ENCODE measurements at places on chromosomes 1 and 21.
A peak's percentile ranks its signal among the peaks of the same experiment; 100 is the strongest.

- DNase-seq: peak; percentile 94
Measured at GRCh38 chr1:205371871-205372660, 15.3 kb upstream of the KLHDC8A start.

DNA sequence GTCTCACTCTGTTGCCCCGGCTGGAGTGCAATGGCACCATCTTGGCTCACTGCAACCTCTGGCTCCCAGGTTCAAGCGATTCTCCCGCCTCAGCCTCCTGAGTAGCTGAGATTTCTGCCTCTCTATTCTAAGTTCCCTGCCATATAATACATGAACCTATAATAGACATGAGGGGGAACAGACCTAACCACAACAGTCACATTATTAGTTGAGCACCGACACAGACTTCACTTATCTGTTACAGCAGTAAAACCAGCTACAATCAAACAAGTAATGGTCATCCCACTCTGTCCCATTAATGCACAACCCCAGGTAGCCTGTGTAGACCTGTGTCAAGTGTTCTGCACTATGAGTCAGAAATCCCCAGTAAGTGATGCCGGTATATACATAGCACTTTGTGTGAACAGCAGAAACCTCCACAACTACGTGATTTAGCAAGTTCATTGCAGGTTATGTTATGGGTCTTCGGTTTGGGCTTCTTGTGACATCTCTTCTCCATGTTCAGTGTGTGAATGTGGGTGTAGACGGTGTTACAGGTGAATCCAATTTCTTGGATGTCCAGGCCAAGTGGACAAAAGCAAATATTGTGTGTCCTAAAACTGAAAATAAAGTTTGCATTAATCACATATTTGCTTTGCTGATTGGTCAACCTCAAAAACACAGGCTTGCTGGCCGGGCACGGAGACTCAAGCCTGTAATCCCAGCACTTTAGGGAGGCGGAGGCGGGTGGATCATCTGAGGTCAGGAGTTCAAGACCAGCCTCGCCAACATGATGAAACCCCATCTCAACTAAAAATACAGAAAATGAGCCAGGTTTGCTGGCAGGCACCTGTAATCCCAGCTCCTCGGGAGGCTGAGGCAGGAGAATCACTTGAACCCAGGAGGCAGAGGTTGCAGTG lies 3.6 kb downstream of the MMACHC start:
- no peak for DNase-seq

GRCh38 chr1:183318433-183318832 lies 99.7 kb downstream of the NMNAT2 start:
- DNase-seq: peak; percentile 92

DNA sequence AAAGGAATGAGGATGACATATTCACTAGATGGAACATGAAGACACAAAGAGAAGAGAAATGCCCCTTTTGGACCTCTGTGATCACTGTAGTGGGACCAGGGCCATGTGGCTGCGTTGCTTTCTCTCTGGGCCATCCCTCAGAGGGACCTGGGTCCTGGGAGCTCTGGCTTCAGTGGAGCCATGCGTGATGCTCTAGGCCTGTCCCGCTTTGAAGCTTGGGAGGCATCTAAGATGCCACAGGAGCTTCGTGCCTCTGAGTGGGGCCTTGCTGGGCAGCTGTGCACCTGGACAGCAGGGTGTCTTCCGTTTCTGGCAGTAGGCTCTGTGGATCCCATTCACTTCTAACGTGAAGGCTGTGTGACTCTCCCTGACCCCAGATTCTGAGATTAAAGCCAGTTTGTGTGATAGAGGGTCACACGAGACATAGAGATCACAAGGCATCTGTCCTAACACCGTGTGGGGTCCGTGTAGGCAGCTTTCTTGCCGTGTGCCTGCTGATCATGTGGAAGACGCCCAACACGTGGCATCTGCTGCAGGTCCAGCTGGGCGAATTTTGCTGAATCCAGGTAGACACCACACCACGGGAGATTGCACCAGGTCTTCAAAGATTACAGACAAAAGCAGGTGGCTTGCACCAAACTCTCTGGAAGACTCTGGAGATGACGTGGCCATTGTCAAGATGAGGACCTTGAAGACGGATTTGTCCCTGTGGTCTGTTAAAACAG lies 17.2 kb upstream of the PRSS38 start:
- DNase-seq: no peak

DNA sequence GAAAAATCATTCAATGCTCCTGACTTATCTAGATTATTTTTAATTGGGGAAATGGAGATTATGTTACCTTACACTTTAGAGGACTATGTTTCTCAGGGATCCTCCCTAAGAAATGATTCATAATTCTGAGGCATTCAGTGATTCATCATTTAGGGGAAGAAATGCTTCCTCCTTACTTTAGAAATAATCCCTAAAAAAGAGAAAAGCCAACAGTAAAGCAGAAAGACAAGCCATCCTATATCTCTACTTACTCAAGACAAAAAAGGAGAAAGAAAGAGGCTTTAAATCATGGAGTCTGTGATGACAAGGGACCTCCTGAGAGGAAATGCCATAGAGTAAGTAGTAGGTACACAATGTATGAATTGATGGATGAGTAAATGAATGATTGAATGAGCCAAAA lies 137.0 kb downstream of the BRINP2 start:
- peak; percentile 10 for DNase-seq
